Posterior vena cava (tissue), 2 donors: ENCODE measurements at places on chromosomes 13 and 19. TPM values are rescaled to one million over a fixed set of nuclear protein-coding genes. Genes with fewer than 3 reads are reported as not detected.

DNA sequence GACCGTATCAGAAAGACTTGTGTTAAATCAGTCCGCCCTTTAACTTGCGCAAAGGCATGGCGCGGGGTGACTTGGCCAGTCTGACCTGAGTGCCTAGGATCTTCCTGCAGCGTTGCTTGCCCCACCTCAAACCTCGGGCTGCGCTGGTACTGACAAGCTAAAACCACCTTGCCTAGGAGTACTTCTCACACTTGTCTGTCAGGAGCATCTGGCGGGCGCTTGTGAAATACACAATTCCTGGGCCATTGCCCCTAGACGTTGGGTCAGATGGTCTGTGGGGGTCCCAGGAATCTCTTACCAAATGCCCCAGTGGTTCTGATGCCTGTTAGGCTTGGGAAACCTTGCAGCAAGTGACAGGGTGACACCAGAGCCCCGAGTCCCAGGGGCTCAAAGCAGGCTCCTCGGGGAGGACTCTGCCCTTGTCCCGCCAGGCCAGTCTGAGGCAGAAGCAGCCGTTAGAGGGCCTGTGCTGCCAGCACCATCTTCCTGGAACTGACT lies 12.9 kb downstream of the CEBPG start:
- DNase-seq = no peak

- no peak for DNase-seq
Measured at GRCh38 chr13:94860981-94861407, 148.6 kb upstream of the SOX21 start.

The PTGIR gene
- 17.3 TPM for total RNA-seq

The PRODH2 gene
- total RNA-seq = not detected

The PLEKHF1 gene
- total RNA-seq = 20.7 TPM
